Activated naive CD4-positive, alpha-beta T cell treated with anti-CD3 and anti-CD28 coated beads for 36 hours (primary cell): ENCODE measurements at places on chromosomes 7 and 10. TPM values are rescaled to one million over a fixed set of nuclear protein-coding genes. Genes with fewer than 3 reads are reported as not detected.

The OR2AE1 gene
- not detected for total RNA-seq

The HOXA5 gene
- total RNA-seq = not detected

The MALRD1 gene
- not detected for total RNA-seq

The LRMDA gene
- total RNA-seq = not detected

The OPN4 gene
- total RNA-seq = not detected

The EGFR gene
- total RNA-seq = not detected

The ABLIM1 gene
- 157 TPM for total RNA-seq

The HNRNPH3 gene
- total RNA-seq = 150 TPM

The BZW2 gene
- total RNA-seq = 118 TPM

The ZNF467 gene
- 0.47 TPM for total RNA-seq

GRCh38 chr10:119391440-119392251 is 150.9 kb downstream of the RGS10 start:
- DNase-seq = no peak

DNA sequence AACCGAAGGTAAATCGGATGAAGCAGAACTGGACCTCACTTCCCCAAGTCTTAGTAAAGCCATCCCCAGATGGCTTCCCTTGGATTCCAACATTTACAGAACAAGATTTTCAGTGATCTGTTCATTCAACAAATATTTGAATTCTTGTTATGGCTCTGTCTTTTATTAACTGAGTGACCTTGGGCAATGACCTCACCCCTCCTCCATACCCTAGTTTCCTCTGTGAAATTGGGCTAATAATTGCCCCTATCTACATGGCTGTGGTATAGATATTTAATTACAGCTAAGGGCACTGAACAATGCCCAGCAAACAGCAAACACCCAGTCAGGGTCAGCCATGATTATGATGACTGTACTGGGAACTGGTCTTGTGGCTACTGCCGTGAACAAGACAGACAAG is 19.1 kb downstream of the TECTB start:
- no peak for DNase-seq

DNA sequence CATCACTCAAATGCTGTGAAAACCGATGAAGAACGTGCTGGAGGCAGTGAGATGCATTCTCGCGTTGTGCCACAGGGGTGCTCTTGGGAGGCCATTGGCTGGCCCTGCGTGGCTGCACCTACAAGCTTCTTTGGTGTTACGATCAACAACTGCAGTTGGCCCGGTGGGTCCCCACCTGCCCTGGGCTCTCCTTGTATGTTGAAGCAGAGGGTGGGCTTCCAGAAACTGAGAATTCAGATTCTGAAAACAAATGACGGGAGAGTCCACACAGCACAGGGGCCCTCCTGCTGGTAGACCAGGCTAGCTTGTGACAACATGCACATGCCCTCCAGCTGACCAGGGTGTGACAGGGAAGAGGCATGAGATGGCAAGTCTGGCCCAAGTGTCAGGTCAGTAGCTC is 23.7 kb upstream of the DDC start:
- no peak for DNase-seq

DNA sequence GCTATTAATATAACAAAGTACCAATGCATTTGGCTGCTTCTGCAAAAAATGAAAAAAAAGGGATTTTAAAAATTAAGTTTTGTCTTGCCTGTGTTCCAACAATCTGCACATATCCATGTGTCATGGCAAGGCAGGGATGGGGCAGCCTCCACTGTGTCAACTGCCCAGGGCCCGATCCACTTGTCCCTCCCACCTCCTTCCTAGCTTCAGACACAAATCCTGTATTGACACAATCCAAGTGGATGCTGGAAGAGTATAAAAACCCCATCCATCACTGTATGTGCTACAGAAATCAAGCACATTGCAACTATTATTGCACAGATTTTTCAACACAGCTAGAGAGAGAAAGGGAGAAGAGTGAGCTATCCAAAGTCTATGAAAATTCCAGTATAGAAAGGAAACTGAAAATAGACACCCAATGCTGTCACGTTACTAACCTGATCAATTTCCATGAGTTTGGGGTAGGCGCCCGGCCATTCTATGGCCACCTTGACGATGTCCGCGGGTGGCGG is 106.4 kb downstream of the ELMO1 start:
- no peak for DNase-seq

GRCh38 chr7:157043745-157044144 is 33.3 kb upstream of the MNX1 start:
- DNase-seq = no peak

DNA sequence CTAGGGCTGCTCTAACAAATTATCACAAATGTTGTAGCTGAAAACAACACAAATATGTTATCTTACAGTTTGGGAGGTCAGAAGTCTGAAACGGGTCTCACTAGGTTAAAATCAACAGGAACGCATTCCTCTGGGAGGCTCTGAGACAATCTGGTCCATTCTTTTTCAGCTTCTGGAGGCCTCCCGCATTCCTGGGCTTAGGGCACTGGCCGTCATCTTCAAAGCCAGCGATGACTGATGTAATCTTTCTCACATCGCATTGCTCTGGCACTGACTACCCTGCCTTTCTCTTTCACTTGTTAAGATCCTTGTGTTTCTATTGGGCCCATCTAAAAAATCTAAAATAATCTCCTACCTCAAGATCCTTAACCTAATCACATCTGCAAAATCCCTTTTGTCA is 1071.5 kb upstream of the C7orf33 start:
- no peak for DNase-seq

- DNase-seq = peak; percentile 55
These were observed 560.9 kb downstream of the SDK1 start for GRCh38 chr7:3861941-3862340.

DNA sequence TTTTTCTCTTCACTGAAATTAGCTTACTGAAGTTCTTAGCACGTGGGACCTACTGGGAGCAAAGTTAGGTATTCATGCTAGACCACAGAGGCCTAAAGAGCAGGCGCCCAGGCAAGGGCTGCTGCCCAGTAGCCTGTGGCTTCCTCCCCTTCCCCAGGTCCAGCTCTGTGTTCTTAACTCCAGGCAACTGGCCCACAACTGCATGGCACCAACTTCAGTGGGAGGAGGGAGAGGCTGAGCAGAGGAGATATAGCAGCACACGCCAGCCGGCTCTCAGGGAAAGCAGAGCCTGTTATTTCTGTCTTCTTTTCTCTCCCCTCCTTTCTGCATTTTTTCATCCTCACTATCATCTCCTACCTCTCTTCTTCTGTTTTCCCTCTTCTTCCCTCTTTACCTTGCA is 67.4 kb downstream of the PCGF5 start:
- no peak for DNase-seq

DNA sequence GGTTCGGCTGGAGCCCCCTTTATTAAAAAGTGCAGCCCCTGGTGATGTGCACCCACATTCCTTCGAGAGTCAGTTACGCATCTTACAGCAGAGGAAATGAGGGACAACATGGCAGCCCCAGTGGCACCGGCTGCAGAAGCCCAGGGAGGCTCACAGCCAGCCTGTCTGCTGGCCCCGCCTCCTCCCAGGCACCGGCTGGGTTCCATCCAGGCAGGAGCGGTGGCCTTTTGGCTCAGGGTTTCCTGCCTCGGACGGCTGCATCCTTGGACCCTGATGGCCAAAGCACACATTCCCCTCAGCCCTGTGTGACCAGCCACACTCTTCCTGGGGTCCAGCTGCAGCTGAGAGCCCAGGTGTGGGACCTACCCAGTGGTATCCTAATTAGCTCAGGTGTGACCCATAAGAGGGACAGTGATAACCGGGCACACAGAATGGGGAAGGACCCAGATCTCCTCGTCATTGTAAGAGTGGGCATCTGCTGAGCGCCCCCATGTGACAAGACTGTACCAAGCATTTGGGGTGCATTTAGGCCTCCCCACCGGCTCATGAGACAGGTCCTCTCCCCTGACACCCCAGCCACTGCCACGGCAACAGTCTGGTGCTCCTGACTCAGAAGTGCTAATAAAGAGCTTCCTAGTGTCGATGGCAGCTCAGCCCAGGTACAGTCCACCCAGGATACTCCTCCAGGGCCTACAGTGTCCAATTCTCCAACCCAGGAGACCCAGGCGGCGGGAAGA is 63.3 kb upstream of the CHST15 start:
- DNase-seq = no peak

DNA sequence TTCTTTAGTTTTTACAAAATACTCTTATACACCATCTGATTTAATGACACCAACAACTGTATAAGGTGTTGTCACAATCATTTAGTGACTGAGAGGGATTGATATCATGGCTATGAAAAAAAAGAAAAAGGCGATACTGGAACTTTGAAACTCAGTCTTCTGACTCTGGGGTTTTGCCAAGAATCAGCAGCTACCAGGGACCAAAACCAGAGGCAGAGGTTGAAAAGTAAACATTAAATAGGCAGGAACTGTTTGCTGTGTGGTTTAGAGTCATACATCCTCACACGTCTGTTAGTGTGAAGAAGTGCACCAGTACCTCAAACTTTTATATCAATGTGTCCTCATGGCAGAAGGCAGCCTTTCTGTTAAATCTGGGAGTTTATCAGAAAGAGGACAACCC is 19.9 kb upstream of the GGCT start:
- no peak for DNase-seq

DNA sequence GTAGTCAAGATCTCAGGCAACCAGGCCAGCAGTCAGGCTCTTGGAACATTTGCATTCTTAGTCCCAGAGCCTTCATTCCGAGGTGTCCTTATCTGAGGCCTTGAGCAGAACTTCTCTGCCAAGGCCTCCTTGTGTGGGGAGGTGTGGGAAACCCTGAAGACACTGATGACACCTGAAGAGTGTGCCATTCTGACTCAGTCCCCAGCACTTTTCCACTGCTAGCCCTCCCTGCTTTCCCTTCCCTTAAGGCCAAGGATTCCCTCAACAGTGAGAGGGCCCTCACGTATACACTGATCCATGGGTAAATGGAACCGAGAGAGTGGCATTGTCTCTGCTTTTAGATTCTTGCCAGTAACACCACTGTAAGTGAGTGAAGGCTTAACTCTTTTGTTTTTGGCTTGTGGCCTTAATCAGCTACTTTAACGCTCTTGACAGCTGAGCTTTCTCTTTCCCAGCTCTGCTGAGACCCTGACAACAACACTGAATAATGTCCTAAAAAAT is 30.3 kb downstream of the TRDMT1 start:
- DNase-seq = no peak
